ENCODE measurements at places on chromosomes 4 and X.

DNA sequence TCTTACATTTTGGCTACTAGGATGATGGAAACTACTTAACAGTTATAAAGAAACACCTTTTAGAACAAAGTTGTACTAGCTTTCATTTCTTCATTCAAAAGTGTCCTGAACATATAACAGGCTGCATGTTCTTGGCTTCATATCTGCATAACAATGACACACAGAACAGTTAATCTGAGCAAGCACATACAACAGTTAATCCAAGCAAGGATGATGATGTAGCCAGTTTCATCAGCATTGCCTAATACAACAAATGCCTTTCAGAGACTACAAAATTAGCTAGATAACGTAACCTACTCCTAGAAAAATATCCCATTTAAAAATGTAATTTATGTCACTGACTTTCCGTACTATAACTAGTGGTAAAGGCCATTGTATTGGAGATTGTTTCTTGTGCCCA, 182.1 kb downstream of the SCFD2 start:
- DNase-seq = no peak

DNA sequence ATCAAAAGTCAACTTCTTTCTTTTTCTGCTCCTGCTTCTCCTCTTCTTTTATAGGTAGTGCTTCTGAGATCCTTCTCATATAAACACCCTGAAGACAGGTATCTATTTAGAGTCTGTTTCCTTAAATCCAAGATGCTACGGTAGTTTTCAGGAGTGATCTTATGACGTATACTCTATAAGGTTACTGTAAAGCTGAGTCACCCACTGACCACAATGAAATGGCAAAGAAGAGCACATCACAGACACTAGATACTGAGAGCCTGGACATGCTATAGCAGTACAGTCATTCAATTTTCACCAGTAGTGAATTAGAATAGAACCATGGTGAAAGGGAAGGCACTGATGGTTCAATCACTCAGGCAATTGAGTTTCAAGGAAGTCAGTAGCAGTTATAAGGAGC, 412.5 kb downstream of the ADAM29 start:
- peak; percentile 73 for DNase-seq

GRCh38 chrX:15328821-15329220, 6.5 kb downstream of the PIGA start:
- no peak for DNase-seq

GRCh38 chr4:70606459-70606858, 14.4 kb downstream of the AMBN start:
- DNase-seq = no peak

DNA sequence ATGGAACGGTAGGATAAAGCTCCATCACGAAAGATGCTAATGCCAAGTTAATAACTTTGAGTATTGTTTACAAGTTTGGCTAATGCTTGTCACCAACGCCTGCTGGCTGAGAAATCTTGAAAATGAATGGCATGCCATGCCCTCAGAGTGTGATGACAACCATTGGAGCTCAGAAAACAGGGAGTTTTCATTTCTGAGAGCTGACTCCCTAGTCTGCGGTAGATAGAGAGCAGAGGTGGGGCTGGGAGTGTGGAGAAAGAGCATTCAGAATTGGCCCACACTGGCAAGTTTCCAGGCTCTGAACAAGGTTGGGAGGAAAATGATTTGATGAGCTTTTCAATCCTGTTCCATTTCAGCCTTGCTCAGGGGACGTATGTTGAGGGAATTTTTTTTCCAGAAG, 183.9 kb downstream of the CPEB2 start:
- DNase-seq = peak; percentile 91

DNA sequence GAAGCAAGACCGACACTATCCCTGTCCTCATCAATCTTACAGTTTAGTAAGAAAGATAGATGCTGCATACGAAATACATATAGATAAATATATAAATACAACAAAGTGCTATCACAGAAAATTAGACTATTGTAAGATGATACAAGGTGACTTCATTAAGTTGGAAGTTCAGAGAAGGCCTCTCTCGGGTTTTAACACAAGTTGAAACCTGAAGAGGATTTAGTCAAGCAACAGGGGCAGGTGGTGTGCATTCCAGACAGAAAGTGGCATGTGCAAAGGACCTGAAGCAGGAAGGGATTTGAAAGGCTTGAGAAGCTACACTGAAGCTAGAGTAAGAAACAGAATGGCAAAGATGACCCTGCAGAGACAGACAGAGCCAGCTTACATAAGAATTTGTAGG, 36.5 kb downstream of the USP46 start:
- no peak for DNase-seq

GRCh38 chrX:107710617-107711391, 64.8 kb downstream of the TSC22D3 start:
- DNase-seq = peak; percentile 93

DNA sequence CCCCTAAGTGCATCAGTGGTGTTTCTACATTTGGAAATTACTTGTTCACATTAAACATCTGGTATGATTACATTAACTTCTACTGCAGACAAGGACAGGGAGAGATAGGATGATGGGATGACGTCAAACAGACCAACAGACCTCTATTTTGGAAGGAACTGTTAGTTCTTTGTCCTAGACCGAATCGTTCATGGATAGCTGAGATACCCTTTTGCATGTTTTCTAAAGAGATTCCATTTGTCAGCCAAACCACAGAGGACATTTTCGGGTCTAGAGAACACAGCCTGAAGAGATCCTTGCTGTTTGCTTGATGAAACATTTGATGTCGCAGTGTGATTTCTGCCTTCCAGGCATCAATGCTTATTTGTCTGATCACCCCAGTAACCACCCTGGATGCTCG, 27.7 kb downstream of the CHST7 start:
- DNase-seq = peak; percentile 32

GRCh38 chr4:37770016-37770415, 56.5 kb upstream of the PGM2 start:
- DNase-seq = peak; percentile 32

DNA sequence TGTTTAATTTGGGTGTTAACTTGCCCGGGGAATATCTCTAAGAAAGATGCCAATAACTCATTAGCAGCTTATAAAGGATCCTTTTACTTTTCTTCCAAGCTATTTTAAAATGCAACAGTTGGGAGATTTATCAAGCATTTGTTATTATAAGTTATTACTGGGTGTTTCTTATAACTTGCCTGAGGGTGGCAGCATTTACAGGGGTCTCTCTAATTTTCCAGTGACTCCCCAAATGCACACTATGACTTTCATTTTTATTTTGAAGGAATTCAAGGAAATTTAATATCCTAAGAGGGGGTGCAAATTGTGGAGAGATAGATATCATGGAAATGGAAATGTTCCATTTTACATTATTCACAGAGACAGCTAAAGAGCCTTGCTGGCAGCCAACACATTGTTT, 138.0 kb downstream of the PDGFRA start:
- DNase-seq = no peak

DNA sequence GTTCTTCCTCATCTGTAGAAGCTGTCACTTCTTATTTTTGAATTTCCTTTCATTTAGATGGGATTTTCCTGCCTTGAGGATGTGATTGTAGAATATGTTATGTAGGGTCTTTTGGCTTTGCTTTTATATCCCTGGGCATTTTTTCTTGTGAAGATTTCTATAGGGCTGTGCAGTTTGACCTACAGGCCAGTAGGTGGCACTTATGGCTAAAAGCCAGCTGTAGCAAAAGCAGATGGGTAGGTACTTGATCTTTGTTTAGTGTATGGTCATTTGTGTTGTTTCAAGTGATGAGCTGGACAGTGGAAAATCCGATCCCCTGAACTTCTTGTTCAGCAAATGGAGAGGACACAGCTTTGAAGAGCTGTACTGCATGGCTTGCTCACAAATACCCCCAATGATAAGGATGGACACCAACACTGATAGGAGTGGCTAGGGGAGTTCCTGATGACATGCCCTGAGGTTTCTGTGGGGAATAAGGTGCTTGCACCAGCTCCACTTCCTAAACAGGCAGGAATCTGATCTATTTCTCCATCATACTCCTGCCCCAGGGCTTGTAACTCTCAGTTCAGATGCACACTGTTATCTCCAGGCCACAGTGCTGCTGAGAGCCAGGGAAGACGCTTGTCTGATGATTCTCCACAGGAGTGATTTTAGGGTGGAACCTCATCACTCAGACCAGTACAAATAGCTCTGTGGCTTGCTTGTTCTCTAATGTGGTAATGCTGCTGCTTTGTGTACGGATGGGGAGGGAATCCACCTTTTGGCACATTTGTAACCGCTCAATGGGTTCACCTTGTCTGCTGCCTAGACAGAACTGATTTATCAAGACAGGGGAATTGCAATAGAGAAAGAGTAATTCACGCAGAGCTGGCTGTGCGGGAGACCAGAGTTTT, 417.1 kb upstream of the MAGEB16 start:
- DNase-seq = peak; percentile 17

DNA sequence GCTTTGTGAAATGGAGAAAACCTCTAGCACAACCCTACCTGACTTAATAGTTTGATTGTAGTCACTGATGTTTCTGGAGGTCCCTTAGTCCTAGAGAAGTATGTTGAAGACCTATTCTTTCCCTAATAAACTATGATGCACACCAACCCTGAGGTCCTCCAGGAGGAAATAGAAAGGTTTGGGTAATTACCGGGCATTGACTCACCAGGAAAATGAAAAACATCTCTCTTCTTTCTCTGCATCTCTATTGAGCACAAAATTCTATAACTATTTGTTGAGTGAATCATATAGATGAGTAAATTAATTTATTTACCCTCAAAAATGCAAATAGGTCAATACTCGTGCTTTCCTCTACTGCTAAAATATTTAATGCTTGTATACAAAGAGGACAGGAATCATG, 582.4 kb upstream of the FAM241A start:
- peak; percentile 68 for DNase-seq

DNA sequence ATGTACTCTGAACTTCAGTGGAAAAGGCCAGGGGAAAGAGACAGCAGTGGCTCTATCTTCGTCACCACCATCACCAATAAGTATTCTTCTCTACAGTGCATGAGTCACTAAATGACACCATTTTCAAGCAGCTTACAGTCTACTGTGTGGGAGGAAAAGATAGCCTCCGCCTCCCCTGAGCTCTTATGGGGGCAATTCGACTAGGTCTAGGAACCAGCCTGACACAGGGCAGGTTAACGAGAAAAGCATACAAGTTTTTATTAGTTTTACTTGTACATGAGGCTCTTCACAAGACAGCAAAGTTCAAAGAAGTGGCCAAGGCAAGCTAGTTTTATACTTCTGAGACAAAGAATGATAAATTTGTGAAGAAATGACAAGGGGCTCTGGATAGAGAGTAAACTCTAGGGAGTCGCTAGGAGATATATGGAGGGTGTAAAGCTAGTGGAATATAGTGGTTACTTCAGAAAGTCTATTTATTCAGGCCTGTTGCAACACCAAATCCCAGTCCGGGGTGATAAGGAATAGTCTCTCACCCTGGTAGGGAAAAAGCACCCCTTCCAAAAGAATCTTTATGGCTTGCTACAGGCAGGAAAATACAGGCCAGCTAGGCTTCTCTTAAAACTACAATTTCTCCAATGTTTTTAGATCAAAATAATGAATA, 49.7 kb downstream of the SCD5 start:
- peak; percentile 28 for DNase-seq

GRCh38 chr4:60911127-60911526, 289.0 kb upstream of the ADGRL3 start:
- DNase-seq = no peak

GRCh38 chrX:56025872-56026571, 206.1 kb upstream of the KLF8 start:
- DNase-seq = no peak

GRCh38 chr4:130338851-130339250, 1242.9 kb downstream of the C4orf33 start:
- no peak for DNase-seq

DNA sequence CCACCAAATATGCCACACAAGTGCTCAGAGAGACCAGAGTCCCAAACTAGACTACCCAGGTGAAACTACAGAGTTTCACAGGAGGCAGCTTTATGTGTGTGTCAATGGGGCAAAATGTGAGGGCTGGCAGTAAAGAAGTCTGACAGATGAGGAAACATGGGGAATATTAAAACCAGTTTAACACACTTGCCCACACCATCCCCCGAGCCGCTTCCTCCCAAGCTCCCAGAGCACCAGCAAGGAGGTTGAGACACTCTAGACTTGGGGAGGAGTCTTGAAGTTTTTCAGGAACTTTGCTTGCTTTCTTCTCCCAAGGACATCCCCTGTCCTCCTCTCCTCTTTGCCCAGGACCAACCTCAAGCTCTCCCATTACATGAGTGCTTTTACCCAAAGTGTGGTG, 94.7 kb upstream of the SPRY1 start:
- DNase-seq = no peak

- DNase-seq = peak; percentile 13
These were observed 55.0 kb downstream of the BEX3 start for GRCh38 chrX:103431316-103431715.

DNA sequence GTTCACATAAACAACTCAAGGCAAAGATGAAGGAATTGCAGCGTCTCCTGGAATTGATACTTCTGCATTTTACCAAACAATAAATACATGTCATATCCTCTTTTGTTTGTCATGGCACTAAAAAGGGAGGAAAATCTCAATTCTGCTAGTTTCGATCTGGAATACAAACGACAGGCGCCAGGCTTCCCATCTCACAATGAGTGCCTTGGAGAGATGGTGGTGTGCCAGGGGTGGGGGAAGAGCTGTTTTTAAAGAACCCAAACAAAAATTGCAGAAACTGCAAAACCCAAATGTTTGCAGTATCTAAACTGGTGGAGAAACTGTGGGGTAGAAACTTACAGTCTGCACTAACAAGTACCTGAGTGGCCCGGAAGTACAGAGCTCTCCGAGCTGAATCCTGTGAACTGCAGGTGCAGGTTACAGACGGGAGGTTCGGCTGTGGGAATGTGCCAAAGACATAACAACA, 53.0 kb upstream of the KLF3 start:
- no peak for DNase-seq

DNA sequence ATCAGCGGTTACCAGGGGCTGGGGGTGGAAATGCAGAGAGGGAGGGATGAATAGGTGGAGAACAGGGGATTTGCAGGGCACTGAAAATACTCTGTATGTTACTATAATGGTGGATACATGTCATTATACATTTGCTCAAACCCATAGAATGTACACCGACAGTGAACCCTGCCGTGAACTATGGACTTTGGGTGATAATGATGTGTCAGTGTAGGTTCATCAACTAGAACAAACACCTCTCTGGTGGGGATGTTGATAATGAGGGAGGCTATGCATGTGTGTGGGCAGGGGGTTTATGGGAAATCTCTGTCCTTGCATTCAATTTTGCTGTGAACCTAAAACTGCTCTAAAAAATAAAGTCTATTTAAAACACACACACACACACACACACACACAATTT, 11.5 kb downstream of the HPSE start:
- no peak for DNase-seq

GRCh38 chr4:155532373-155533085, 134.1 kb upstream of the GUCY1A1 start:
- DNase-seq = no peak

DNA sequence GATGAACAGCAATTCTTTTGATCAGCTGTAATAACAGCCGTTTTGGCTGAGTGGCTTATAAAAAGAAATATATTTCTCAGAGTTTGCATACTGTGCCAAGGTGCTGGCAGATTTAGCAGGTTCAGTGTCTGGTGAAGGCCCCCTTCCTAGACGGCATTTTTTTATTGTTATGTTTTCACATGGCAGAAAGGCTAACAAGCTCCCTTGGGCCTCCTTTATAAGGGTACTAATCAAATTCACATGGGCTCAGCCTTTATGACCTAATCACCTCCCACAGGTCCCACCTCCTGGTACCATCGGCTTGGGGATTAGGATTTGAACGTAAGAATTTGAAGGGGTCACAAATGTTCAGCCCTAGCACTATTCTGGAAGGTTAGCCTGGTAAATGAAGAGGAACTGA, 431.9 kb downstream of the SPOCK3 start:
- DNase-seq = no peak

GRCh38 chr4:157550028-157550427, 329.5 kb downstream of the GRIA2 start:
- no peak for DNase-seq

All from fibroblast of skin of back (primary cell).